ENCODE measurements at places on chromosomes 12 and 14.

GRCh38 chr14:83874662-83875061 lies 1655.3 kb upstream of the FLRT2 start:
- DNase-seq: no peak

GRCh38 chr12:106647793-106648514 lies 65.2 kb downstream of the RFX4 start:
- DNase-seq: no peak

GRCh38 chr12:131617596-131618302 lies 93.1 kb upstream of the SFSWAP start:
- DNase-seq: no peak

DNA sequence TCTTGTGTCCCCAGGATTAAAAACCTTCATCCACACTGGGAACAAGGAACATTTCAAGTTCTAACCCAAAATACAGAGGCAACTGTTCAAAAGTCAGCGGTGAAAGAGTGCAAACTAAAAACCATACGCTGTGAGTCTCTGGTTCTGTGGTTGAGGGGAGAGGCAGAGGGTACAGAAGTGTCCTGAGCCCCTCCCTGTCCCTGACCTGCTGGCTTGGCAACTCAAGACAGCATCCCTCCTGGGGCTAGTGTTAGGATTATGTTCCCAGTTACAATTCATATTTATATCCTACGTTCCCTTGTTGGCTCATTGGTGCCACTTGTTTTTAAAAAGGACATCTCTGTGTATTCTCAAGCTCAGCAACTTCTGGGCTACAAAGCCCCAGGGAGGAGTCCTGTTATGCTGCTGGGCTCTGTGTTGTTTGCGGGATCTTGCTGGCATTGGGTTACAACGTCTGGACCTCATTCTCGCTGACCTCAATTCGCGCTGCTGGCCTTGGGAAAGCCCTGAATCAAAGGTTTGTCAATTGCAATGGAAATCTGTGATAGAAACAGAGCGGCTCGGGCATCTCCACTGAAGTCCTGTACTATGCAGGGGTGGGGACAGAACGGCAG lies 420.8 kb downstream of the FUT8 start:
- no peak for DNase-seq

Data from DMS 273 treated with DMSO at 0.1 percent for 48 hours (cell line).